ENCODE measurements at places on chromosomes 4 and X. TPM values are rescaled to one million over a fixed set of nuclear protein-coding genes. Genes with fewer than 3 reads are reported as not detected.

GRCh38 chr4:112168719-112169500 is 23.7 kb downstream of the FAM241A start:
- H3K27ac ChIP-seq: no peak overlapping the region
- no peaks in the 10 kb centered on the region for H3K4me1 ChIP-seq
- no peaks in the 10 kb centered on the region for H3K27me3 ChIP-seq
- H3K4me3 ChIP-seq: no peak overlapping the region
- DNase-seq: no peak

DNA sequence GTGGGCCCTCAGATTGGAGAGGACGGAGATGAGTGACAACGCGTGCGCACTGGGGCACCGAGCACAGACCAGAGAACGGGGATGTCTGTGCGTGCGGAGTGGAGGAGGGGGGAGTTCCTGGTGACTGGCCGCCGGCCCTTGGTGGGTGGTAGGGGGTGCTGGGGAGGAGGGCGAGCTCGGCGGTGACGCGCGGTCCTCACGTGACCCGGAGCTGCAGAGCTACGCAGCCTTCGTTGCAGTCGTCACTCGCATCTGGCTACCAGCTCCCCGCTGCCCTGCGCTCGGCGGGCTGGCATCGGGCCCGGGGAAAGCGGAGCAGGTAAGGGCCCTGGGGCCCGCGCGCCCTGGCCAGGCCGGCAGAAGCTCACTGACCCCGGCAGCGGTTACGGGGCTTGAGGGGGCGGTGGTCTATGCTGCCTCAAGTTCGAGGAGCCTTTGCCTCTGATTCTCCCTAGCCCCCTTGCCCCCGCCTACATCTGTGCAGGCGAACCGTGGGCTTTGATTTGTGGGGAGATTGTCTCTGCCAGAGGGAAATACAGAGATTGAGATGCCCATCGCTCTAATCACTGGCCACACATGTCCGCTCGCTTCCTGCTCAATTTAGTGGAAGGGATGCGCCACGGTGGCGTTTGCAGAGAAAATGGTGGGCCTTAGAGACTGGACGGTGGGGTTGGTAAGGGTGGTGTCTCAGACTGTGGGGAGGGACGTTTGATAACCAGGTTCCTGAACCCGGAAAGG is at the start of gene ARMCX4:
TSS of gene ARMCX4 (plus strand) at position 245 of the 738 bp plus-strand sequence. CDS start 3,134 bp downstream, outside the sequence.
- peak; percentile 70 for DNase-seq
- peak within 1 kb of the TSS; percentile 68 for H3K27ac ChIP-seq
- H3K4me1 ChIP-seq: peaks cover 20% of the 10 kb centered on the region
- H3K4me3 ChIP-seq: peak within 1 kb of the TSS; percentile 81
- peaks cover 12% of the 10 kb centered on the region for H3K36me3 ChIP-seq

DNA sequence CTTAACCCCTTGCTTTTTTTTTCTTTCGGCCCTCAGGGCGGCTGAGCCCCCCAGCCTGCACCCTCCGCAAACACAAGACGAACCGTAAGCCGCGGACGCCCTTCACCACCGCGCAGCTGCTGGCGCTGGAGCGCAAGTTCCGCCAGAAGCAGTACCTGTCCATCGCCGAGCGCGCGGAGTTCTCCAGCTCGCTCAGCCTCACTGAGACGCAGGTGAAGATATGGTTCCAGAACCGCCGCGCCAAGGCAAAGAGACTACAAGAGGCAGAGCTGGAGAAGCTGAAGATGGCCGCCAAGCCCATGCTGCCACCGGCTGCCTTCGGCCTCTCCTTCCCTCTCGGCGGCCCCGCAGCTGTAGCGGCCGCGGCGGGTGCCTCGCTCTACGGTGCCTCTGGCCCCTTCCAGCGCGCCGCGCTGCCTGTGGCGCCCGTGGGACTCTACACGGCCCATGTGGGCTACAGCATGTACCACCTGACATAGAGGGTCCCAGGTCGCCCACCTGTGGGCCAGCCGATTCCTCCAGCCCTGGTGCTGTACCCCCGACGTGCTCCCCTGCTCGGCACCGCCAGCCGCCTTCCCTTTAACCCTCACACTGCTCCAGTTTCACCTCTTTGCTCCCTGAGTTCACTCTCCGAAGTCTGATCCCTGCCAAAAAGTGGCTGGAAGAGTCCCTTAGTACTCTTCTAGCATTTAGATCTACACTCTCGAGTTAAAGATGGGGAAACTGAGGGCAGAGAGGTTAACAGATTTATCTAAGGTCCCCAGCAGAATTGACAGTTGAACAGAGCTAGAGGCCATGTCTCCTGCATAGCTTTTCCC is 3.4 kb downstream of the MSX1 start:
- H3K4me3 ChIP-seq: peak overlapping the region; percentile 30
- H3K36me3 ChIP-seq: peaks cover 7% of the 10 kb centered on the region
- peaks cover 50% of the 10 kb centered on the region for H3K4me1 ChIP-seq
- H3K27me3 ChIP-seq: peaks cover 14% of the 10 kb centered on the region
- H3K27ac ChIP-seq: no peak overlapping the region

DNA sequence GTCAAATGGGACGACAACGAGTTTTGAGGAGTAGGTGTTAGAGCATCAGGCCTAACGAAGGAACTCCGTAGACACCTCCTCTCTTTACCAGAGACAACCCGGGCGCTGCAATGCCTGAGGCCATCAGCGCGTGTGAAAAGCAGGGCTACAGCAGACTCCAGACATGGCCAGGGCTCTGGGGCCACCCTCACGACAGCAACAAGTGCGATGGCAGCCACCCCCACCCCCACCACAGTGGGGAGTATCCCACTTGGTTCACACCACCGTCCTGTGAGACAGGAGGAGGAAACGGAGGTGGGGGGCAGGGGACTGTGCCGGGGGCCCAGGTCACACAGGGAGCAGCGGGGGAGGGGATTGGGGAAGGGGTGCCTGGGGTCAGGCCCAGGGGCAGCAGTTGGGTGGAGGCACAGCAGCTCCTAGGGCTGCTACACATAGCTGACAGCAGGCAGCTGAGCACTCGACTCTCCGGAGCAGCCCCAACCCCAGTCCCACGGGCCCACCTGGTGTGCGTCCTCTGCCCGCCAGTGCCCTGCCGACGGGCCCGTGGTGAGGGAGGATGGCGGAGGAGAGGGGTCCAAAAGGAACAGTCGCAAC is 8.5 kb downstream of the LRPAP1 start:
- H3K4me3 ChIP-seq: no peak overlapping the region
- H3K27ac ChIP-seq: no peak overlapping the region
- H3K36me3 ChIP-seq: peaks cover 25% of the 10 kb centered on the region
- DNase-seq: peak; percentile 8
- H3K4me1 ChIP-seq: no peaks in the 10 kb centered on the region
- no peaks in the 10 kb centered on the region for H3K27me3 ChIP-seq

DNA sequence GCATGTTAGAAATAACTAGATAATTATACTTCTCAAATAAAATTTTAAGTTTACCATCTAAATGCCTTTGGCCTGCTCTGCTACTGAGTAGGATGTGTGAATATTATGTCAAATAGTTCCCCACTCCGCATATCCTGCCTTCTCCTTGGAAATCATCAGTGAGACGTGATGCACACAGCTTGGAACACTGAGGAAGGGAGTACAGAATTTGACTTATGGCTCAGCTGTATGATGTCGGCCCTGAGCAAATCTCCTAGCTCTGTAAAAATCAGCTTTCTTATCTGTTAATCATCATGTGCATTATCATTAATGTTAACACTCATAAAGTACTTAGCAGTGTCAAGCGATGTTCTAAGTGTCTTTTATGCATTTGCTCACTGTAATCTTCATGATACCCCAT is 241.0 kb upstream of the ANKRD50 start:
- H3K27me3 ChIP-seq: no peaks in the 10 kb centered on the region
- no peak overlapping the region for H3K4me3 ChIP-seq
- peaks cover 9% of the 10 kb centered on the region for H3K36me3 ChIP-seq
- no peak overlapping the region for H3K27ac ChIP-seq
- H3K4me1 ChIP-seq: peaks cover 11% of the 10 kb centered on the region
- DNase-seq: no peak

DNA sequence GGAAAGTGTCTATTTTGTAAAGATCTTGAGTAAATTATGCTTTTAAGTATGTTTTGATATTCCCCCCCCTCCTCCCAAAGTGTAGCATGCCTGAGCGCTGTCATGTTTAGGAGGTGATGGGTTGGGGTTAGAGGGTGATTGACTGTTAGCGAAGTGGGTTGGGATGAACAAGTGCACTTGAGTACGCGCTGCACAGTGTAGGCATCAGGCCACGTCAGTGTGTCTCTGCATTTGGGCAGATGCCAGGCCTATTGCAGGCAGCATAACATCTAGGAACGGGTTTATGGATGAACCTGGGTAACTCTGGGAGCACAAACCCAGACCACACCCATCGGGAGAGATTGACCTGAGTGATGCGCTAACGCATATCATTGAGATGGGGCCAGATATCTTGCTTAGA is 111.2 kb downstream of the TBL1X start:
- peaks cover 54% of the 10 kb centered on the region for H3K4me1 ChIP-seq
- no peak overlapping the region for H3K4me3 ChIP-seq
- no peaks in the 10 kb centered on the region for H3K36me3 ChIP-seq
- H3K27me3 ChIP-seq: no peaks in the 10 kb centered on the region

Gene GBA3
- not detected for total RNA-seq

Gene PDZD4
- 120 TPM for total RNA-seq

Gene UBE2D3
- 334 TPM for total RNA-seq
